ENCODE measurements at places on chromosomes 3 and 15.

DNA sequence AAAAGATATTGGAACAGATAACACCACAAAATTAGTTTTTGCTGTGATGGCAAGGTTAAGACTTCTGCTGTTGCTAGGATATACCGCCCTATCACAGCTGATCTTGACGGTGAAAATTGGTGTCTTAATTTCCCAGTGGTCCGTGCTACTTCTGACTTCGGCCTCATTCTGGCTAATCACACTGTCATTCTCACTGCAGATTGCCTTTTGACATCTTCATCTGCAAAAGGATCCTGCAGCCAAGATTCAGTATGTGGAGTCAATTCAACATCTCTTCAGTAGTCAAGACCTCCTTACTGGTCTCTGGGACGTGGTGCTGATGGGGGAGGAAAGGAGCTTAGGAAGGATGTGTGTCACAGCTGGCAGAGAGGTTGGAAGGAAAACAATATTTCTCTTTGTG, 438.6 kb downstream of the WDR72 start:
- DNase-seq: no peak

DNA sequence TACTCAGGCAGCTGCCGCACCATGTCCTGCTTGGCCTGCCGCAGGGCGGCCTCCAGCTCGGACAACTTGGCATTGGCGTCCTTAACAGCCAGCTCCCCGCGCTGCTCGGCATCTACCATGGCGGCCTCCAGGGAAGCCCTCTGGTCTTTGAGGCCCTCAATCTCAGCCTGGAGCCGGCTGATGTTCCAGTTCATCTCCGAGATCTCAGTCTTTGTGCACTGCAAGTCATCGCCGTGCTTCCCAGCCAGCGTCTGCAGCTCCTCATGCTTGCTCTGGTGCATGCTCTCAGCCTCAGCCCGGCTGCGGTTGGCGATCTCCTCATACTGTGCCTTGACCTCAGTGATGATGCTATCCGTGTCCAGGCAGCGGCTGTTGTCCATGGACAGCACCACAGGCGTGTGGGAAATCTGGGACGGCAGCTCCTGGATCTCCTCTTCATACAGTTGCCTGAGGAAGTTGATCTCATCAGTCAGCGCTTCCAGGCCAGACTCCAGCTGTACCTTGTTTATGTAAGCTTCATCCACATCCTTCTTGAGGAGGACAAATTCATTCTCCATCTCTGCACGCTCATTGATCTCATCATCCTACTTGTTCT, 15.5 kb upstream of the PSTPIP1 start:
- no peak for DNase-seq

DNA sequence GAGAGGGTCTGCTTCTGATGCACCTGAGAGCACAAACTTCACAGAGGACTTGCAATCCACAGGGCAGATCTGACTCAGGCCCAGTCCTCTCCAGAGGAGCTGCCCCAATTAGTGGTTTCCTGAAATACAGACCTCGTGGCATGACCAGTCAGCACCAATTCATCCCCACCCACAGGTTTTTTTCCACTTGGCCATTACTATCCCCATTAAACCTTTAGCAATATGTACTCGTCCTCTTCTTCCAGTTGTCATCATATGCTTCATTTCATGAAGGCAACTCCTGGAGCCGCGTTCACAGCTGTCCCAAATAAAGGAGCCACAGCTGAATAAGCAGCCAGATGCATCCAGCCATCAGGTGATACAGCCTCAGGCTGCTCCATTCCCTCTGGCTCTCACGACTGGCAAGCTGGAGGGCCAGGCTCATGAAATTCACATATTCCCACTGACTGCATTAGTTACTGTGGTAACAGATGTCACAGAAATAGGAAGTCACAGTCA, 163.1 kb downstream of the FMN1 start:
- no peak for DNase-seq

- no peak for DNase-seq
Observed at GRCh38 chr3:176785171-176785570, 412.1 kb downstream of the TBL1XR1 start.
